ENCODE measurements at places on chromosomes 12 and 14. TPM values are rescaled to one million over a fixed set of nuclear protein-coding genes. Genes with fewer than 3 reads are reported as not detected.

- peak; percentile 80 for DNase-seq
Observed at GRCh38 chr12:54596526-54596946, 8.1 kb upstream of the PPP1R1A start.

- DNase-seq: no peak
Observed at GRCh38 chr12:123479442-123480180, 21.7 kb downstream of the SNRNP35 start.

Gene PXN
- 118 TPM for polyA plus RNA-seq

- no peak for DNase-seq
Observed at GRCh38 chr14:32102968-32103367, 25.9 kb downstream of the ARHGAP5 start.

DNA sequence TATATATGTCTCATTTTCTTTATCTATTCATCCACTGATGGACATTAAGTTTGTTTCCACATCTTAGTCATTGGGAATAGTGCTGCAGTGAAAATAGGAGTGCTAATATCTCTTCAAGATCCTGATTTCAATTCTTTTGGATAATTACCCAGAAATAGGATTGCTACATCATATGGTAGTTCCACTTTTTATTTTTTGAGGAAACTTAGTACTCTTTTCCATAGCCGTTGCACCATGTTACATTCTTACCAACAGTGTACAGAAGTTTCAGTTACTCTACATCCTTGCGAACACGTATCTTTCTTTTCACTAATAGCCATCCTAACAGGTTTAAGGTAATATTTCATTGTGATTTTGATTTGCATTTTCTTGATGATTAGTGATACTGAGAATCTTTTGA is 29.8 kb downstream of the TESPA1 start:
- no peak for DNase-seq

GRCh38 chr14:60977847-60978246 is 3.0 kb downstream of the TRMT5 start:
- no peak for DNase-seq

GRCh38 chr12:81779216-81779615 is 20.1 kb upstream of the PPFIA2 start:
- DNase-seq: no peak

DNA sequence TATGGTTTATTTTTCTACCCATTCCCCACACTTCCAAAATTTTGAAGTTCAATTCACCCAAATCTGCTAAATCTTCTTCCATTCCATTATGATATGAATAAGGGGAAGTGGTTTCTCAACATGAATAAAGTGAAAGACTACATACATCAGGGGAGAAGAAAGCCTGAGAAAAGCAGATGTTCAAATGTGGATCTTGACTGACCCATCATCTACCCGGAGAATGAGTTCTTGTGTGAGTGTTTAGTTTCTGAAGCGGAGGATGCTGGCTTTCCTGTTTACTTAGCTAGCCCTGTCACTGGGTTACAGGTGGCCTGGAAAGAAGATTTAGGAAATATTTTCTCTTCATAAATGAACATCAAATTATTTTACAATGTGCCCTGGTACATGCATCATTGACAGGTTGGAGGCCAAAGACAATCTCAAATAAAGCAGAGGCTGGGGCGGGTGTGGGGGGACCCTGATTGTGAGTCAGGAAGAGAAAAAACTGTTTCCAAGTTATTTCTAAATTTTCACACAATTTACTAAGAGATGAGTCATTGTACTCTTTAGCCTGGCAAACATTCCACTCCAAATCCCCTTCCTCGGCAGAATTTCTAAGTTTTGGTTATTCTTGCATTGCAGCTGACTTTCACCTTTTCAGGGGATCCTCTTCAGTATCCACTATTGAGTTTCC is 135.6 kb downstream of the SLC25A21 start:
- DNase-seq: no peak

GRCh38 chr12:123681605-123682004 is 10.7 kb downstream of the TCTN2 start:
- no peak for DNase-seq

- DNase-seq: no peak
Observed at GRCh38 chr12:14883686-14884085, 2.0 kb downstream of the MGP start.

GRCh38 chr12:1918884-1919236 is 408 bp upstream of the CACNA2D4 start:
- DNase-seq: no peak

DNA sequence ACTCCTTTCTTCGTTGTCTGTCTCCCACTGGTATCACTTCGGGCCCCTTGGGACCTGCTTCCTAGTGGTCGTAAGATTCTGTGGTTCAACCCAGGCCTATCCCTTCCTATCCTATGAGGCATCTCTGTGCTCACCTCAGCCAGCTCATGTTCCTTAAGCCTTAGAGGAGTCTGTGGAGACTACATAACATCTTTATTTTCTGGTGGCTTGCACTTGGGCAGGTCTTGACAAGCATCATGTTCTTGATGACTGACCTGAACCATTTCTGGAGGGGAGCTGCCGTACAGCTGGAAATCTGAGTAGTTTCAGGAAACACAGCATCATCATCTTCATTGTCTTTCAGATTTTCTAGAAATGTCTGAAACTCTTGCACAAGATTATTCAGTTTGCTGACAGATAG is 69.3 kb downstream of the PPFIBP1 start:
- no peak for DNase-seq

Gene MYL6B
- 59.5 TPM for polyA plus RNA-seq

- no peak for DNase-seq
Observed at GRCh38 chr14:24861083-24861630, 188.8 kb downstream of the STXBP6 start.

GRCh38 chr14:75831455-75831854 is 150.3 kb downstream of the TGFB3 start:
- no peak for DNase-seq

DNA sequence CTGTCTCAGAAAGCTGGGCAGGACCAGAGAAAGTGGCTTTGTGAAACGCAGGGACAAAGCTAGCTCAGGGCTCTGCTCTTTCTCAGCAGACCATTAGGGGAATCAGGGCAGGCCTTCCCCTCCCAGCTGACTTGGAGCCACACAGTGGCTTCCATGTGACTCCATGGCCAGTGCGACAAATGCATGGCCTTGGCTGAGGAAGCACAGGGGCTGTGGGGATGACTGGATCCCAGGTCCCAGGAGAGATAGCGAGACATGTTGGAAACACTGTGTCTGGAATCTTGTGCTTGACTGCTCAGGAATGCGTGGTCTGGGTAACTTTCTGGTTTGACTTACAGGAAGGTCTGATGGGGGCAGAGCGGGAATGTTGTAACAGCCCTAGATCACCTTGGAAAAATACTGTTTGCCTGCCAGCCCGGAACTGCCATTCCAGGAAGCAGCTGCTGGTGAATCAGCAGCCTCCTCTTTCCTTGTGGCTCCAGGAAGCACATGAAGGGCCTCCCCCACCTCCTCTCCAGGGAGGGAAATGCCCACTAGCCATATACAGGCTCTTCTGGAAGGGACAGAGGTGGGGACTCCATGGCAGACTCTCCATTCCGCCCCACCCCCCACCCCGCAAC is 133.5 kb upstream of the HIF1A start:
- DNase-seq: peak; percentile 74

DNA sequence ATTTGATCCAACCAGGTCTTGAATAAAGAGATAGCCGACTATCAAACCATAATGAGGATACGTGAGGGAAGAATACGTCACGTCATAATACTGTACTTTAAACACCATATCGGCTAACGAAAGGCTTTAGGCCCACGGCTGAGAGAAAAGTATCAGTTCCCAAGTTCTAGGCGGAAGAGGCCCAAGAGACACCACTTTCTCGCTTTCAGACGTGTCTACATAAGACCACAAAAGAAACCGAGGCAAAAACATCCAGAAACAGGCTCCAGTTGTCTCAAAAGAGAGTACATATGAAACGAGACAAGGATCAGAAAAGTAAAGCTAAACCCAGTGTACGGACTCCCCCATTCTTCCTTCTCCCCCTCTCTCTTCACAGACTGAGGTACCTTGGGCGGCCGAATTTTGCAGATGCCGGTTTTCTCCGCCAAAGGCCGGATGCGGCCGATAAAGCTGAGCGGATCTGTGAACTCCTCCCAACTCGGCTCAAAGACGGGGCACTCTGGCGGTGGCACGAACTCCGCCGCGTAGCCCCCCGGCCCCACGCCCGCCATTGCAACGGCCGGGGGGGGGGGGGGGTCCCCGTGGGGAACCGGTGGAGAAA is 479 bp downstream of the KDM5A start:
- peak; percentile 68 for DNase-seq

DNA sequence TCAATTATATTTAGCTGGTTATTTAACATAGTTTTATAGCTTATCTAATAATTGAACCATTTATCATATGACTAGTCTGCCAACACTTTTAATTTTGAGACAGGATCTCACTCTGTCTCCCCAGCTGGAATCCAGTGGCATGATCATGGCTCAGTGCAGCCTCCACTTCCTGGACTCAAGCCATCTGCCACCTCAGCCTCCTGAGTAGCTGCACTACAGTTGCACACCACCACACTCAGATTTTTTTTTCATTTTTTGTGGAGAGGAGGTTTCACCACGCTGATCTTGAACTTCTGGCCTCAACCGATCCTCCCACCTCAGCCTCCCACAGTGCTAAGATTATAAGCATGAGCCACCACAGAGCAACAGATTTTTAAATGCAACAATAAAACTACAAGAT is 151.4 kb upstream of the MDGA2 start:
- DNase-seq: no peak

- DNase-seq: no peak
Observed at GRCh38 chr12:27109334-27110028, 27.1 kb upstream of the C12orf71 start.

GRCh38 chr14:75871181-75871880 is 110.5 kb downstream of the TGFB3 start:
- DNase-seq: no peak

DNA sequence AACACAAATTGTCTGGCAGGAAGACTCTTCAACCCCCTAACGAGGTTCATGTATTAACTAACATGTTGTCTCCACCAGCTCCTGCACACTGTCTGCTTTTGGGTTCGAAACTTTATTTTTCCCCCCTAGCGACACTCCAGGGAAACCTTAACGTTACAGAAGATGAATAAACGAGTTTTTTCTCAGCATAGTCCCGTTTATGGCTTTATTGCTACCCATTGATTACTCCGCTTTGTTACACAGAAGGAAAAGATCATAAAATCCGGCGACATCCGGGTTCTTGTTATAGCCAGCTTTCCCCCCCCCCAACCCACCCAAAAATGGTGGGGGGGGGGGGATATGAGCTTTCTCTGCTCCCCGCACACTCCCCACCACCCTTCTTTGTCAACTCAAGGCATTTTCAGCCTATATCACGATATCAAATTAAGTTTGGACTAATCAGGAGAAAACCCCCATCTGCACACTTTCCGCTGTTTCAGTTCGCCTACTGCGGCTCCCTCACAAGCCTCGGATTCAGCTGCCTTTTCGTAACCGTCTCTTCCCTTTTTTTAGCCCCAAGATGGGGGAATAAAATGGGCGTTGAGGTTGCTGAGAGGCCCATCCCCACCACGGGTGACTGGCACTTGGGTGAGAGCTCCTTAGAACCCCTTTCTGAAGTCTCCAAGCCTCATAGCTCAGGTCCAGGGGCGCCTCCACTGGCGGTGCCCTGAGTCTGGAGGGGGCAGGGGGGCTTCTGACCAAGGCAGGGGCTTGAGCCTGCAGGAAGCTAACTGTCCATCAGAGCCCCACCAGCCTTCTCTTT is 1.4 kb upstream of the HOXC6 start:
- no peak for DNase-seq

Gene PTPN11
- polyA plus RNA-seq: 58.1 TPM

DNA sequence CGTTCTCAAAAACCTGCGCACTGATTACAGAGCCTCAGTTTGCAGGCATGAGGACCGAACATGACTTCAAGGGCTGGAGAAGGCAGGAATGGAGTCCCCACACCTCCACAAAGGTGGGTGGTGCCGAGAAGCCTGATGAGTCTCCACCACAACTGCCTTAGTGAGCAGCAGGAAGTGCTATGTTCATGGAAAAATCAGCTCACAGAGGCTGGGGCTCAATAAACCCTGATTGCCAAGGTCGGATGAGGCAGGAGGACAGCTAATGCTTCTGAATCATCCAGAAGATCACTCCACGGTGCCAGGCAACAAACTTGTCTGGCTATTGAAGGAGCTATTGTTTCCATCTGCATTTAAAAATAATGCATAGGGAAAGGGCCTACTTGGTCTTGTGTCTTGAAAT is 31.1 kb downstream of the APPL2 start:
- no peak for DNase-seq

- no peak for DNase-seq
Observed at GRCh38 chr12:100168562-100168961, 25.9 kb upstream of the BLTP3B start.

DNA sequence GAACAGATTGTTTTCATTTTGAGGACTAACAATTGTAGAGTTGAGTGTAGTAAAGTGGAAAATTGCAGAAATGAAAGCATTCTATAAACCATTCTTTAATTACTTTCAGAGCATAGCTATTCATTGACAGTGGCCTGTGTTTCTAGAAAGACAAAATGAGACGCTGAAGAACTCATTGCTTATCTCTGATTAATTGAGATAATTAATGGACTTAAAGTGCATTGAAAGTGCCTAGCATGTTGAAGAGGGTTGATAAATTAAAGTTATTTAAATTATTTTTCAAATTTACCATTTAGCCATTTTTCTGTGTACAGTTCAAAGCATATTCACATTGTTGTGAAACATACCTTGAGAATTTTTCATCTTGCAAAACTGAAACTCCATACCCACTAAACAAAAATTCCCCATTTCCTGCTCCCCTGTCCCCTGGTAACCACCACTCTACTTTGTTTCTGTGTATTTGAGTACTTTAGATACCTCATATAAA is 57.4 kb downstream of the DAAM1 start:
- DNase-seq: no peak

DNA sequence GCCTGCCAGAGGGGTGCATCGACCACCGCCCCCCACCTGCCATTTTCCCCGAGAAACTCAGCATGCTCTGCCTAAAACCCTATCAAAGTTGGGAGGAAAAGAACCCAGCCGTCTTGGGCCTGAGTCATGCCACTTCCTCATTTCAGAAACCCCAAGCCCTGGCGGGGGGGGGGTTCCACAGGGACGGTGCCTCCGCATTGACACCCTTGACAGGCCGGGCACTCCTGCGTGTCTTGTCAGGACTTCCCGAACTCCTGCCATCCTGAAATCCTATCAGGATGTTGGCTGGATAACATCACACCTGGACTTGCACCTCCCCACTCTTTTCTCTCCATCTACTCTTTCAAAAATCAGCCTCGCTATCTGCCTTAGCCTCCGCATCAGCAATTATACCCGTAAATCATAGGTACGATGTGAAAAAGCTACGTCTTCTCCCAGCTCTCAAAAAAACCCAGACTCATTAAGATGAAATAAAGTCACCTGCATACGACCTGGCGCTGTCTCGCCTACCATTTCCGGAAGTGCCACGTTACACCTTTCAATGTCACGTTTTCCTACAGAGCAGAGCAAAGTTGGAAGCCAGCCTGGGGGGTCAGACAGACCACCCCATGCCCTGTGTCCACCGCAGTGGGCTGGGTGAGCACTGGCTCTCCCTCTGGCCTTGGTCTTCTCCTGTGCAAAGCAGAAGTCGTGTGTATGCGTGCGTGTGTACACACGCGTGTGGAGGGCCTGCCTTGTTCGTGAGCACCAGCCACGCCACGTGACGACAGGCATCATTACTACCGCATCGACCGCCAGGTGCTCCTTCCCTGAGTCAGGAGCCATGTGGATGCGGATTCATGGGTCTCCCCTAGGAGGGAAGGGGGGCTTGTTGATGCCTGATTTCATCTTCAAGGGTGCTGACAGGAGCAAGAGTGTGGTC is 96.7 kb downstream of the RFLNA start:
- DNase-seq: no peak

Data from large intestine (tissue), 12 donors.